ENCODE measurements at places on chromosomes 7 and 10.

- DNase-seq = no peak
Measured at GRCh38 chr10:113335592-113335991, 217.3 kb upstream of the HABP2 start.

DNA sequence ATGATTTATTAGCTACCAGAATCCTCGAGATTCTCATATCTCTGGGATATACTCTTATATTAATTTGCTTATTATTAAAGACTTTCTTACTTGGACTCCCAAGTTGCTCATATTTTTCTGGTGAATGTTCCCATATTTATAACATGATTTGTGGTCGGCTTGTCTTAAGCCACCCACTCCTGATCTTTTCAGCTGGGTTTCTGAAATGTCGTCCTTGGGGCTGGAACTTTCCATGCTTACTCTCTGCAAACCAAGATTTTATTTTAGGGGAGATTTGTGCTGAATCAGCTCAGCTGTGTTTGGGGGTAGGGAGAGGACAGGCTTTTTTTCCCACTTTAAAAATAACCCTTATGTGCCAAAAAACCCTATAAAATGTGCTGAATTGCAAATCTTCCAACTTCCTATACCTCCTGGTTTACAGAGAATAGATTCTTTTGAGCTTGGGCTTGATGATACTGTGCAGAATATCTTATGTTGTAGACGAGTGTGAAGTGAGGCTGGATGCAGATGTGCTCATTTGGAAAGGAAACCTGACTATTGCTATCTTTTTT is 162.1 kb downstream of the SND1 start:
- no peak for DNase-seq

- DNase-seq = no peak
Measured at GRCh38 chr7:140342727-140343514, 55.4 kb downstream of the SLC37A3 start.

DNA sequence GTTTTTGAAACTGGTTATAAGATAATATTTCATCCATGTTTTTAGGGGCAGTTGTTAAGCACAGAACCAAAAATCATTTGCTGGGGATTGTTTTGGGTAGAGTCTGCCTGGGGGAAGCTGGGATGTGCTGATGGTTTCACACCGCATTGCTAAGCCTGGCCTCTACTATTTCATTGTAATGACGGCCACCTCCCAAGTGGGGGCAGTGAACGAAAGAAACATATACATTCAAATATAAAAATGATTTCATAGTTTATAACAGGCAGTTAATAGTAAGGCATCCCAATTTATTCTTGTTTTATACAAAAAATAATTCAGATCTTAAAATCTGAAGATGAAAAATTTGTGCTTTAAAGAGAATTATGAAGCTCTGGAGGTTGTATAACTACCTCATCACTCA is 750.8 kb downstream of the REEP3 start:
- no peak for DNase-seq

- DNase-seq = no peak
Measured at GRCh38 chr10:112532189-112532588, 85.2 kb downstream of the VTI1A start.

- DNase-seq = peak; percentile 27
Measured at GRCh38 chr7:131231381-131232220, 96.1 kb upstream of the MKLN1 start.

- DNase-seq = no peak
Measured at GRCh38 chr10:28925121-28925663, 247.9 kb downstream of the BAMBI start.

GRCh38 chr7:13276977-13277376 is 589.5 kb downstream of the ARL4A start:
- no peak for DNase-seq

GRCh38 chr7:29318853-29319718 is 124.5 kb downstream of the CHN2 start:
- DNase-seq = no peak

DNA sequence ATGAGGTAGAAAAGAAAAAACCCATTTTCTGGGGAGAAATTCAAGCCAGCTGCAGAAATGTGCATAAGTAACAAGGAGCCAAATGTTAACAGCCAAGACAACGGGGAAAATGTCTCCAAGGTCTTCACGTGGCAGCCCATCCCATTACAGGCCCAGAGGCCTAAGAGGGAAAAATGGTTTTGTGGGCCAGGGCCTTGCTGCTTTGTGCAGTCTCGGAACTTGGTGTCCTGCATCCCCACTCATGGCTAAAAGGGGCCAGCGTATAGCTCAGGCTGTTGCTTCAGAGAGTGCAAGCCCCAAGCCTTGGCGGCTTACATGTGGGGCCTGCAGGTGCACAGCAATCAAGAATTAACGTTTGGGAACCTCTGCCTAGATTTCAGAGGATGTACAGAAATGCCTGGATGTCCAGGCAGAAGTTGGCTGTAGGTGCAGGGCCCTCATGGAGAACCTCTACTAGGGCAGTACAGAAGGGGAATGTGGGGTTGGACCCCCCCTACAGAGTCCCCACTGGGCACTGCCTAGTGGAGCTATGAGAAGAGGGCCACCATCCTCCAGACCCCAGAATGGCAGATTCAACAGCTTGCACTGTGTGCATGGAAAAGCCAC is 9.0 kb downstream of the ORC5 start:
- DNase-seq = no peak

DNA sequence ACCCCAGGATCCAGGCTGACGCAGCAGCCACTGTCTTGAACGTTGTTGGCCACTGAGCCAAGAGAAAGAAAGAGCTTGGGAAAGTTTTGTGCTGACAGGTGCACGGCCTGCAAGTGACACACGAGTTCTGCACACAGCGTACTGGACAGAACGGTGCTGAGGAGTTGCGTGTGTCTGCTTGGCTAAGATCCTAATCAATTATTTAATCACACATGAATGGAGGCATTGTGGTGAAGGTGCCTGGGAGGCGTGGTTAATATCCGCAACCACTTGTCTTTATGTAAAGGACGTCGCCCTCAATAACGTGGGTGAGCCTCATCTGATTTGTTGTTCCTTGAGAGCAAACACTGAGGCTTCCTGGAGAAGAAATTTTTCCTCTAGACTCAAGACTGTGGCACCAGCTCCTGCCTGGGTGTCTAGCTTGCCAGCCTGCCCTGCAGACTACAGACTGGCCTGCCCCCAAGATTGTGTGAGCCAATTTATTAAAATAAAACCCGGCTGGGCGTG is 16.6 kb upstream of the GNA12 start:
- DNase-seq = no peak

- DNase-seq = peak; percentile 47
Measured at GRCh38 chr7:105473163-105473562, 48.9 kb downstream of the PUS7 start.

DNA sequence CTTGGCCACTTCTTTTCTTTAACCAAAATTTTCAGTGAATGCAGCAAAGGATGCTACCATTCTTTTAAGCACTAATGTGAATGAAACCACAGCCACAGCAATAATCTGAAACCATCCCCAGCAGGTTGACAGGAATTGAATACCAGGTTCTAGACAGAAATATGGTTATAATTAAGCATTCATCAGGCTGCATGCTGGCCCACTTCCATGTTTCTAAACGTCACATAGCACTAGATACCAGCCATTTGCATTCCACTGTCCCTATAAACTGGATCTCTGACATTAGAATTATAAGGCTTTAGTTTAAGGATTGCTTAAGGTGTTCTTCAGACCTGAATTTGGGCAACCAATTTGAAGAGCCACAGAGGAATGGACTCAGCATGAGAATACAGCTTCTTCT is 340.8 kb upstream of the KLF6 start:
- no peak for DNase-seq

GRCh38 chr7:158246272-158246959 is 341.2 kb downstream of the PTPRN2 start:
- DNase-seq = no peak

- no peak for DNase-seq
Measured at GRCh38 chr7:79502151-79502550, 48.7 kb upstream of the MAGI2 start.

All from NCI-H226 (cell line).